ENCODE measurements at places on chromosomes 3 and 15. TPM values are rescaled to one million over a fixed set of nuclear protein-coding genes. Genes with fewer than 3 reads are reported as not detected.

Gene TICRR
- under 0.01 TPM for total RNA-seq

Gene CLEC3B
- total RNA-seq = 63.4 TPM

DNA sequence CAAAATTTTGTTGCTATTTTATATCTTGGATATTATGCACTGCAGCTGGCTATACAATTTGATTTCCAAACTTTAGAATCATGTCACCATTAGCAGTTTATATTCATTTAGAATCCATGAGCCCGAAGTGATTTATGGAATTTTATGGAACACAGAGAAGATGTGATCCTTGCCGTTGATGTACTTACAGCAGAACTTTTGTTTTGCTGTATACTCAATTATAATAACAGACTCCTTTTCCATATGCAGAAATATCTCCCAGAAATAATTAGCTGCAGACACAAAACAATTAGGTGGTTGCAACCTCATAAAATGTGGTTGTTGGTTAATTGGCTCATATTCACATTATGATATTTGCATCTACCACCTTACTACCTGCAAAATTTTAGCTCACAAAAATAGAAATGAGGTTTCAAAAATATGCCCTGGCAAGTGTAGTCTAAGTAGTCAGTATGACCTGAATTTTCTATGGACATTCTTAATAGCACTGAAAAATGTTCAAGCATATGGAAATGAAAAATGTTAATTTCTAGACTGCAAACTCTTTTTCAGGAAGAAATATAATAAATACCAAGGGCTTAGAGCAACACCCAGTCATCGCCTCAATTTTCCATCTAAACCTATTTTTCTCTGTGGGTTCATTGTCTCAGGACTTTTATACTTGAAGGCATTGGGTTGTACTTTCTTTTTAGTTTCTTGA is 997.6 kb downstream of the MCTP2 start:
- H3K4me3 ChIP-seq = no peak overlapping the region
- H3K4me1 ChIP-seq = no peaks in the 10 kb centered on the region
- no peak for DNase-seq
- H3K27me3 ChIP-seq = no peaks in the 10 kb centered on the region
- no peaks in the 10 kb centered on the region for H3K36me3 ChIP-seq

Gene SETMAR
- total RNA-seq = 37.6 TPM

- DNase-seq = no peak
- no peak overlapping the region for H3K27ac ChIP-seq
- no peak overlapping the region for H3K4me3 ChIP-seq
- H3K4me1 ChIP-seq = no peaks in the 10 kb centered on the region
These were observed 248.7 kb upstream of the IL12A start for GRCh38 chr3:159739969-159740368.

DNA sequence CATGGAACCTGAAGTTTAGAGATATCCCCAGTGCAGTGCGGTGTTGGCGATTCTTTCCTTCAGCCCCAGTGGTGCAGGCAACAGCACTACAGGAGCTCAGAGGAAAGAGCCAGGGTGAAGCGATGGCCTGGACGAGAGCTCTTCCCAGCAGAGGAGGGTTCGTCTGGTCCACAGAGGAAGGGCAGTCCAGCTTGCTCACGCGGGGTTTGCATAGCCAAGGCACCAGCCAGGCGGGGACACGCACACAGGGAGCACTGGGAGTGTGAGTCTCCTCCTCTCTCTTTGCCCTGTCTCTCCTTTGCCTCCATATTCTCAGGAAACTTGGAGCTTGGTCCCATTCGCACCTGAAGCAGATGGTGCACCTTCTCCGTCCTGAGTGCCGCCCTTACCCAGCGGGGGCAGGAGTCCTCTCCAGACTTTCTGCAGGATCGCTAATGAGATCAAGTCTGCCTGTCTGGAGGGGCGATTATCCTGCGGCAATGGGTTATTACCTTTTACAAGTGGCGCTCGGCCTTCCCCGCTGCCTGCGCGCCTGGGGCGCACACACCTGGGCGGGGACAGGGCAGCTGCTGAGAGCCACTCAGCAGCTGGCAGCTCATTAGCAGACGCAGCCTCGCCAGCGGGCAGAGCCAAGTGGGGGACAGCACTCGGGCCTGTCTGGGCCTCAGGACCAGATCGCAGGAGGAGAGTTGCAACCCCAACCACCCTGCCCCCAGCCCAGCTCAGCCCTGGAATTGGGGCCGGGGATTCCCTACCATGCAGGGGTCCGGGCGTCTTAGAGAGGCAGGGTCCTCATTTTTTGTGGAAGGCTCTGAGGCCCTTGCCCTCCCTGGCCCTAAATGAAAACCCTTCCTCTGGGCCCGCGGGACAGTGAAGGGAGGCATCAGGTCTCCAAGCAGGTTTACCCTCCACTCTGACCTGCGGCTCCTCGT is 119.0 kb upstream of the MEF2A start:
- peak; percentile 10 for DNase-seq
- H3K27me3 ChIP-seq = no peaks in the 10 kb centered on the region
- peaks cover 5% of the 10 kb centered on the region for H3K4me1 ChIP-seq

Gene PROK2
- not detected for total RNA-seq

DNA sequence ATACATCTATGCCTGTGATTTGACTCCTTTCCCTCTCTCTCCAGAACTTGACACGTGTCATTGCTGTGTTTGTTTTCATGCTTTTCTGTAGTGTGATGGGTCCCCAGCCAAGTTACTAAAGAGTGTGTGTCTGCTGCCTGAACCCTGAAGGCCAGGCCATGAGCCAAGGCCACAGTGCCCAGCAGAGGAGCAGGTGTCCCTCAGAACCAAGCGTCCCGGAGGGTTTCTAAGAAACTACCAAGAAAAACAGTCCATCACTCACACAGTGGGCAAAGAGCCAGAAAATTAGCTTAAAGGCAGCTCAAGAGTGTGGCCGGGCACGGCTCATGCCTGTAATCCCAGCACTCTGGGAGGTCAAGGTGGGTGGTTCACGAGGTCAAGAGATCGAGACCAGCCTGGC is 35.2 kb downstream of the FBXO45 start:
- no peaks in the 10 kb centered on the region for H3K4me1 ChIP-seq
- H3K27ac ChIP-seq = no peak overlapping the region
- H3K4me3 ChIP-seq = no peak overlapping the region
- H3K27me3 ChIP-seq = no peaks in the 10 kb centered on the region
- DNase-seq = no peak

Gene SHF
- total RNA-seq = 37.5 TPM

- no peaks in the 10 kb centered on the region for H3K4me1 ChIP-seq
- no peak for DNase-seq
- H3K4me3 ChIP-seq = no peak overlapping the region
- no peaks in the 10 kb centered on the region for H3K27me3 ChIP-seq
These were observed 2.4 kb downstream of the EHD4 start for GRCh38 chr15:41969851-41970431.

- H3K27me3 ChIP-seq = no peaks in the 10 kb centered on the region
- no peaks in the 10 kb centered on the region for H3K4me1 ChIP-seq
- no peaks in the 10 kb centered on the region for H3K36me3 ChIP-seq
- peak; percentile 17 for DNase-seq
- peak overlapping the region; percentile 50 for H3K27ac ChIP-seq
These were observed 122.6 kb upstream of the CCNL1 start for GRCh38 chr3:157282261-157283191.

GRCh38 chr15:29018995-29019976 is 133.5 kb downstream of the APBA2 start:
- H3K27ac ChIP-seq = no peak overlapping the region
- no peaks in the 10 kb centered on the region for H3K27me3 ChIP-seq
- H3K4me1 ChIP-seq = no peaks in the 10 kb centered on the region
- no peaks in the 10 kb centered on the region for H3K36me3 ChIP-seq
- no peak for DNase-seq
- no peak overlapping the region for H3K4me3 ChIP-seq

Gene SYNPR
- 1.7 TPM for total RNA-seq

DNA sequence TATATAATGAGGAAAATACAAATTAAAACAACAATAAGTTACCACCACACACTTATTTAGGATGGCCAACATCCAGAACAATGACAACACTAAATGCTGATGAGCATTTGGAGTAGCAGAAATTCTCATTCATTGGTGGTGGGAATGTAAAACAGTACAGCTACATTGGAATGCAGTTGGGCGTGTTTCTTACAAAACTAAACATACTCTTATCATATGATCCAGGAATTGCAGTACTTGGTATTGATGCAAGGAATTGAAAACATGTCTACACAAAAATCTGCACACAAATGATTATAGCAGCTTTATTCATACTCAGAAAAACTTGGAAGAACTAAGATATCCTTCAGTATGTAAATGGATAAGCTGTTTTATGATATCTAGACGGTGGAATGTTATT is 594.2 kb downstream of the ZBBX start:
- H3K4me1 ChIP-seq = no peaks in the 10 kb centered on the region
- no peak overlapping the region for H3K27ac ChIP-seq
- no peaks in the 10 kb centered on the region for H3K36me3 ChIP-seq
- H3K27me3 ChIP-seq = no peaks in the 10 kb centered on the region
- no peak for DNase-seq

Gene TEX55
- total RNA-seq = not detected

- no peaks in the 10 kb centered on the region for H3K27me3 ChIP-seq
- H3K4me1 ChIP-seq = no peaks in the 10 kb centered on the region
- no peak for DNase-seq
- H3K36me3 ChIP-seq = no peaks in the 10 kb centered on the region
These were observed 6.8 kb upstream of the CCR3 start for GRCh38 chr3:46235425-46235824.

Gene ARGFX
- total RNA-seq = not detected

DNA sequence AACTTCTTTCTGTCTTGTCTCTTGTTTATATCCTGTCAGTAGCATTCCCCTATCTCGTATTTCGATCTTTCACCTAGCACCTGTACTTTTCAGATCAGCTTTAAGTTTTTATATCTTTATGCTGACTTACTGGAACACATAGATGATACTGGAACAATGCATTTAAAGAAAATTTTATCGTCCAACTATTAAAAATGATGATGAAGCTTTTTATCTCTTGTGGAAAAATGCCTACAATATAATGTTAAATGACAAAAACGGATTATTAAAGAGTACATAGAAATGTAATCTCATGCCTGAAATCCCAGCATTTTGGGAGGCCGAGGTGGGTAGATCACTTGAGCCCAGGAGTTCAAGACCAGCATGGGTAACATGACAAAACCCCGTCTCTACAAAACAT is 139.5 kb downstream of the ZPLD1 start:
- H3K27me3 ChIP-seq = no peaks in the 10 kb centered on the region
- no peaks in the 10 kb centered on the region for H3K36me3 ChIP-seq
- H3K27ac ChIP-seq = no peak overlapping the region
- no peak overlapping the region for H3K4me3 ChIP-seq
- H3K4me1 ChIP-seq = no peaks in the 10 kb centered on the region
- no peak for DNase-seq

DNA sequence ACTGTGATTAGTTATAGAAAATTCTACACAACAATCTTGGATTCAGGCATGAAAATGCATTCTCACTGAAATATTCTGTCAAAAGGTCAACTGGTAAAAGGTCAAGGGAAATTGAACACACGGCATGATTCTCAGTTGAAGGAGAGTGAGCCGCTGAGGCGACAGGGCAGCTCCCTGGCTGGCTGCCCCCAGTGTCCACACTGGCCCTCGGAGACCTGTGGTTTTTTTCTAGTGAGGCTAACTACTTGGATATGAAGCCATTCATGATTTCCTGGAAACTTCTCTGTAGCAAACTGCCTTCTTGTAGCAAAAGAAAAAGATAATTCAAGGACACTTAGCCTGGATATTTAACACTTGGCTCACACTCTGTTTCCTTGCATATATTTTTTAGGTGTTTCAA is 37.2 kb downstream of the AADACL2 start:
- H3K4me3 ChIP-seq = no peak overlapping the region
- DNase-seq = no peak
- H3K4me1 ChIP-seq = no peaks in the 10 kb centered on the region

DNA sequence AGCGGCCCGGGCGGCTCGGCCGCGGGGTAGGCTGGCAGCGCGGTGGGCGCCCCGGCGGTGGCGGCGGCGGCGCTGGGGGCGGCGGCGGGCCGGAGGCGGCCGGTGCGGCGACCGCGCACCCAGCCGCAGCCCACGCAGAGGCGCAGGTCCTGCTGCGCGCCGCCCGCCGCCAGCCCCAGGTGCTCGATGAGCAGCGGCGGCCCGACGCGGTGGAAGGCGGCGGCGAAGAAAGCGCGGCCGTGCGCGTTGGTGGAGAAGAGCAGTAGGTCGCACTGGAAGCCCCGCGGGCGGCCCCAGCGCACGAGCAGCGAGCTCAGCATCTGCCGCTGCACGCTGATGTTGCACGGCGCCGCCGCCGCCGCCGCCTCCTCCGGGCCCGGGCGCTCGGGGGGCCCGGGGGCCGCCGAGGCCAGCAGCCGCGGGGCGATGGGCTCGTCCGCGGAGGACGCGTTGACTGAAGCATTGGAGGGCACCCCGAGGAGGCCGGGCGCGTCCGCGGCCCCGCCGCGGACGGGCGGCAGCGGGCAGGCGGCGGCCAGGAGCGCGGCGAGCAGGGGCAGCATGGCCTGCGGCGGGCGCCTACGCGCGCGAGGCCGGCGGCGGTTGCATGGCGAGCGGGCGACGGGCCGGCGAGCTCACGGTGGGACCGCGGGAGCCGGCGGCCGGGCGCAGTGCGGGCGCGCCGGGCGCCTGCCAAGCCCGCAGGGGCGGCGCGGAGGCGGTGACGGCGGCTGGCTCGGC is 452 bp downstream of the TMEM158 start:
- H3K27ac ChIP-seq = peak overlapping the region; percentile 96
- H3K36me3 ChIP-seq = no peaks in the 10 kb centered on the region
- H3K4me1 ChIP-seq = peaks cover 7% of the 10 kb centered on the region
- peak overlapping the region; percentile 50 for H3K4me3 ChIP-seq
- H3K27me3 ChIP-seq = no peaks in the 10 kb centered on the region

Gene NPAP1
- total RNA-seq = not detected

Gene ALDH1A3
- 32.9 TPM for total RNA-seq

- H3K4me1 ChIP-seq = no peaks in the 10 kb centered on the region
- no peaks in the 10 kb centered on the region for H3K27me3 ChIP-seq
- H3K27ac ChIP-seq = no peak overlapping the region
- no peaks in the 10 kb centered on the region for H3K36me3 ChIP-seq
- no peak overlapping the region for H3K4me3 ChIP-seq
- DNase-seq = no peak
These were observed 154.2 kb upstream of the LRIG1 start for GRCh38 chr3:66655044-66655443.

Gene GOLGA8T
- total RNA-seq = not detected

Gene CCR1
- 0.77 TPM for total RNA-seq

DNA sequence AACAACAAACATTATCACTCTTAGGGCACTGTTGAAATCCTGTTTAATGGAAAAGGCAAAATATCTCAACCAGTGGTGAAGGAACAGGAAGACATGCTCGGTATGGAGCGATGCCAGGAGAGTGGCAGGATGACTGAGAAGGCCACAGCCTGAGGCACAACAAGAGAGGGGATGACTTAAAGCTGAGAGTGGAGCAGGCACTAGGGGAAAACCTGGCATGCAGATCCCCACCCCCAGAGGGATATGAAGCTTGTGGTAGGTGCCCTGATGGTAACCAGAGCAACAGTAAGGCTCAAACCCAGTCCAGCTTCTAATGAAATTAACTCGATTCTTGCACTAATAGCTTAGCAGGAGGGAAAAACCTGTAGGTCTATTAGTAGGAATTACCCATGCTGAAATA is 40.4 kb downstream of the LYSMD4 start:
- no peaks in the 10 kb centered on the region for H3K36me3 ChIP-seq
- H3K27me3 ChIP-seq = no peaks in the 10 kb centered on the region
- H3K4me3 ChIP-seq = no peak overlapping the region
- DNase-seq = no peak
- no peak overlapping the region for H3K27ac ChIP-seq
- H3K4me1 ChIP-seq = no peaks in the 10 kb centered on the region

GRCh38 chr3:78506581-78507195 is 1261.1 kb downstream of the ROBO1 start:
- no peak overlapping the region for H3K27ac ChIP-seq
- H3K27me3 ChIP-seq = no peaks in the 10 kb centered on the region
- no peaks in the 10 kb centered on the region for H3K36me3 ChIP-seq
- no peak for DNase-seq

Gene SLC6A20
- total RNA-seq = not detected

Gene POLQ
- 0.26 TPM for total RNA-seq
